ENCODE measurements at places on chromosomes 12 and 14. TPM values are rescaled to one million over a fixed set of nuclear protein-coding genes. Genes with fewer than 3 reads are reported as not detected.
A peak's percentile ranks its signal among the peaks of the same experiment; 100 is the strongest.

The MGP gene
- total RNA-seq, result 369 TPM

The LRP1 gene
- total RNA-seq, result 143 TPM

The GPR84 gene
- total RNA-seq, result 0.22 TPM

- DNase-seq, result peak; percentile 71
Measured at GRCh38 chr12:70609739-70610491, 27.3 kb downstream of the PTPRB start.

- no peak for DNase-seq
Measured at GRCh38 chr12:42979746-42980145, 390.2 kb upstream of the PRICKLE1 start.

DNA sequence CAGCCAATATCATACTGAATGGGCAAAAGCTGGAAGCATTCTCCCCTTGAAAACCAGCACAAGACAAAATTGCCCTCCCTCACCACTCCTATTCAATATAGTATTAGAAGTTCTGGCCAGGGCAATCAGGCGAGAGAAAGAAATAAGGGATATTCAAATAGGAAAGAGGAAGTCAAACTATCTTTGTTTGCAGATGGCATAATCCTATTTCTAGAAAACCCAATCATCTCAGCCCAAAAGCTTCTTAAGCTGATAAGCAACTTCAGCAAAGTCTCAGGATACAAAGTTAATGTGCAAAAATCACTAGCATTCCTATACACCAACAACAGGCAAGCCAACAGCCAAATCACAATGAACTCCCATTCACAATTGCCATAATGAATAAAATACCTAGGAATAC lies 21.0 kb upstream of the ANP32D start:
- no peak for DNase-seq

DNA sequence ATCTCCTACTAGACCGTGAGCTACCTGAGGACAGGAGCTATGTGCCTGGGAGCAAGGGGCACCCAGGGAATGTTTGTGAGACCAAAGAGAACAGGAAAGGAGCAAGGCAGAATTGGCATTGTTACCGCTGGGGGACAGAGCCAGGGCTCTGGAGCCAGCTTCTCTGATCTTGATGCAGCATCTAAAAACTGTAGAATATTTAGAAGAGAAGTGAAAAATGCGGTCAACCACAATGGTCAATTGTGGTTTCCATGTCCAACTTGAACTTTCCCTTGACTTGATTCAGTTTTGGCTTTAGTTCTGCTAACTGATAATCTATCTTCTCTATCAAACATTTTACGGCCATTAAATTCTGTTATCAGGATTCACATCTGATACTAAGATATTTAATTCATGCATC lies 201.2 kb downstream of the ANO4 start:
- no peak for DNase-seq

DNA sequence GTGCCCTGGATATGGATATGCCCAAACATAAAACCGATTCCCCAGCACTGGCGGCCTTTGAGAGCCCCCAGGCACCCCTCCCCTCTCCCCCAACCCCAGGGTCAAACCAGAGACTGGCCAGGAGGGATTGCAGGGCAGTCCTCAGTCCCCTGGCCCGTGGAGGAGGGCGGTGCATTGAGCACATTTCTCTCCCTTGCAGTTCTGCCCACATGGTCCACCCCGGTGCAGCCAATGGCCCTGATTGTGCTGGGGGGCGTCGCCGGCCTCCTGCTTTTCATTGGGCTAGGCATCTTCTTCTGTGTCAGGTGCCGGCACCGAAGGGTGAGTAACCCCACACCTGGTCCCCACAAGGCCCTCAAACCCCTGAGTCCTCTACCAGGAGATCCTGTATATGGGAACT lies 3.4 kb upstream of the GPR162 start:
- no peak for DNase-seq

GRCh38 chr12:21220266-21220665 lies 89.3 kb downstream of the SLCO1B1 start:
- no peak for DNase-seq
